ENCODE measurements at places on chromosomes 12 and 14. TPM values are rescaled to one million over a fixed set of nuclear protein-coding genes. Genes with fewer than 3 reads are reported as not detected.

- DNase-seq: no peak
Observed at GRCh38 chr14:80658733-80659132, 282.8 kb downstream of the CEP128 start.

GRCh38 chr12:6861391-6861790 is 5.9 kb upstream of the TPI1 start:
- no peak for DNase-seq

- DNase-seq: no peak
Observed at GRCh38 chr14:54355698-54356097, 41.1 kb upstream of the CDKN3 start.

- DNase-seq: no peak
Observed at GRCh38 chr14:91232603-91233002, 11.9 kb downstream of the GPR68 start.

The WDHD1 gene
- 8.0 TPM for total RNA-seq

GRCh38 chr14:22422238-22422637 is 166.8 kb downstream of the DAD1 start:
- DNase-seq: no peak

GRCh38 chr12:91555436-91556415 is 373.1 kb upstream of the DCN start:
- DNase-seq: no peak

DNA sequence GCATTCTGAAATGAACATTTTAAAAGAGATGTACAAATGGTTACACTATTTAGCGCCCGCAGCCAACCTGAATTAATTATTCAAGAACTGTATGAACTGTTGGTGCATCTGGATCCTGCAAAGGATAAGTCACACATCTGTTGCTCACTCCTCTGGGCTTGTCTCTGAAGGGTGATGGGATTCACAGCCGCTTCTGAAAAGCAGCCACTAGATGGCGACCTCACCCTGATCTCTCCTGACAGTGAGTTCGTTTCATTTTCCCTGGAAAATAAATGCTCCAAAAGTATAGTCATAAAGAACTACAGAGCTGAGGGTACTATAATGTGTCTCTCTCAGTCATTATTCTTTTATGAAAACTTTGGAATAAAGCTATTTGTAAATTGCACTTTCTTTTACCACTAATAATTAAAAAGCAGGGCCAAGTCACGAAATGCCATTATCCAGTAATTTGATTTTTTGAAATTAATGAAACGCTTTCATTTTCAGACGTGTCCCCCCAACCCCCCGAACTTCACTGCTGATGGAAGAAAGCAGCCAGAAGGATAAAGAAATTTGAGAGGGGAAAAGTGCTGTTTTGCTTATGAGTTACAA is 789.6 kb downstream of the NRXN3 start:
- DNase-seq: peak; percentile 31

GRCh38 chr12:51811203-51812202 is 37.0 kb downstream of the FIGNL2 start:
- no peak for DNase-seq

The AICDA gene
- total RNA-seq: 1.3 TPM

- DNase-seq: no peak
Observed at GRCh38 chr12:90679674-90680073, 275.3 kb downstream of the CCER1 start.

DNA sequence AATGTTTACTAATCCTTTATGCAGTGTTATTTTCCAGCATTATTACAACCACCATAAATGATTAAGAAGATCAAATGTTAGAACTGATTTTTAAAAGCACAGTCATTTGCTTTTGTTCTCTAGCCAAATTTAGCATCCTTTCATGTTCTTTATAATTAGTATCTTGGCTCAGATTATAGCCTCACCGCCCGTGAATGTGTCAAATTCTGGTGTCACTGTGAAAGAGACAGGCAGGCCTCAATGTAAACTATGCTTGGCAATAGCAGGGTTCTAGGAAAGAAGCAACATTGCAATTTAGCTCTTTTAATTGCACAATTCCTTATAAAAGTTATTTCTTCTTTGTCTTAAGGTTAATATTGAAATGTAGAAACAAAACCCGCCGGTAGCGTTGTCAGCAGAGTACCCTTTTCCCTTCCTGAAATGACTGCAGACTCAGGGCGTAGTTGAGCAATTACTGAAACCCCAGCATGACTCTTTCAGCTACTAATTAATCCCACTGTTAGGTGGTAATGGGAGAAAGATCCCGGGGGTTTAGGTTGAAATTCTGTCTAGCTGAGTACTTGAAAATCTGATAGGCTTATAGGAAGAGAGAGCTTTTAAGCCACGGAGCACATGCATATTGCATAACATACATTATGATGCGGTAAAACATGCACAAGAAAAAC is 1600.5 kb upstream of the SEL1L start:
- no peak for DNase-seq

- no peak for DNase-seq
Observed at GRCh38 chr12:11576104-11576503, 73.4 kb upstream of the ETV6 start.

The APOF gene
- not detected for total RNA-seq

The DEPDC4 gene
- total RNA-seq: 0.14 TPM

DNA sequence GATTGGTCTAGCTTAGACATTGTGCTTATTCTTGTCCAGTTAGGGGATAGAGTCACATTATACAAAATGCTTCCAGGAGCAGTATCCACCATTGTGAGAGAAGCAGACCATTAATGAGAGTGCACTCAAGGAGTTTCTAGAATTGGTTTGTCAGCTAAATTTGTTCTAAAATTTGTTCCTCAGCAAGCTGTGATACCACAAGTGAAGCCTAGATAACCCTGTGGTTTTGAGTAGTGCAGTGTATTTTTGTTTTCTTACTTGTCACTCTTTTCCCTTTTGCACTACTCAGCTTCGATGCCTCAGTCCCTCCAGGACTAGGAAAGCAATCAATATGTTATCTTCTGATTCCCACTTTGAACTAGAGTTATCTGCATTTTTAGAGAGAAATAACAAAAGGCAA is 42.5 kb upstream of the AKAP6 start:
- DNase-seq: no peak

- DNase-seq: no peak
Observed at GRCh38 chr12:124650912-124651311, 83.5 kb upstream of the NCOR2 start.

GRCh38 chr14:65361920-65362319 is 50.6 kb upstream of the FUT8 start:
- DNase-seq: no peak

- DNase-seq: no peak
Observed at GRCh38 chr12:23415180-23415579, 534.3 kb downstream of the SOX5 start.

The LRRC23 gene
- total RNA-seq: 12.8 TPM

The ACSS3 gene
- 5.5 TPM for total RNA-seq

GRCh38 chr12:119620490-119620889 is 26.9 kb downstream of the TMEM233 start:
- DNase-seq: no peak

- no peak for DNase-seq
Observed at GRCh38 chr14:72740504-72740961, 153.4 kb downstream of the DPF3 start.

DNA sequence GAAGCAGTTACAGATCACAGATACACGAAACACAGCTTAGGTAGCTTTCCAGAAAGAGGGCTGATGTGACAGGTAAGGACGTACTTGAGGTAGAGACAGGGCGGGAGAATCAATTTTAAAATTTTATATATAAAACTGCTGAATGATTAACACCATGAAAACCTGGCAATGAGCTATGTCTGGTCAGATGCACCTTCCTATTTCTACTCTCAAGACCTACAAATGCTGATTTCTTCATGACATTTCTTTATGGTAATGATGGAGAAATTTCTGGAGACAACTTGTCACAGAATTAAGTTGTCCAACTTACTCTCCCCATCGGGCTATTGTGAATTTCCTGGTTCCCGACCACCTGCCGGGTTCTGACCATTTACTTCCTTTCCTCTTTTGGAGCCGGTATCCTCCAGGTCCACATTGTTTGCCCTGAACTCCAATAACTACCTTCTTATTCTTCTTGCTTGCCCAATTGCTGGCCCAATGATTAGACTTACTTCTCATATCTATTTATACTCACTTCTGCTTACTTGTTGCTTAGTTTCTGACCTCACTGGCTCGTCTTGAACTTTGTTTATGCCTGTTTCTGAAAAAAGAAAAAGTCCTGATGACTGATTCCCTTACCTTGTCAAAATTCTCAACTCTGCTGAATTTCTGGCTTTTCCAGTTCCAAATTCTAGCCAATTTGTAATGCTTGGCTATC is 12.8 kb upstream of the ATP2B1 start:
- DNase-seq: no peak

The AKAP6 gene
- total RNA-seq: 1.3 TPM

DNA sequence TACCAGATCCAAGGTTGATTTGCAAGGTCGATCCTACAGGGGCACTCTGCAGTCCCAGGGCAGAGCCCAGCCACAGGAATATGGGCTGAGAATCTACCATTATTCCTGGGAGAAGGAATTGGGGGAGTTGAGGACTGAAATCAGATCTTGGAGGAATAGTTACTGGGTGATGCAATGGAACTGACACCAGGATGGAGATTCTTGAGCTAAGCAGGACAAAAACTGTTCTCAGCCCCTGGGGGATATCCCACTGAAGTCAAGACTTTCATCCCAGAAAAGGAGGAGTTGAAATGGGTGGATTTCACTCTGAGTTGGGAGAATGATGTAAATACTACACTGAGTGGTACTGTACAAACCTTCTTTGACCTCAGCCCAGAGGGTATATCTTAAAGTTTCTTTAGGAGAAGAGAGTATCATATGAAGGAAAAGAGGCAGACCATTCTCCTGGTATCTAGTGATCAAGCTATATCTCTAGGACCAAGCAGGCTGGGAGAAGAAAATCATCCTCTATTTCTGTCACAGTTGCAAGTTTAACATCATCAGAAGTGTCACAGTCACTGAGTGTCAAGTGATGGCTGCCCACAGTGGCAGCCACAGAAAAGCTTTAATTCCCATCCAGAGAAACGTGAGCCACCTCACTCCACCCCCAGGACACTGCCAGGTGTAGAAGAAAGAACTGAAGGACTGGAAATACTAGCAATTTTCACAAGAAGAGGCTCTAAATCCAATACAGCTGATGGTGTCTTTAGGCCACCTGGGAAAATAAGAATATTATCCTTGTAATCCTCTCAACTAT is 181.9 kb downstream of the NUAK1 start:
- no peak for DNase-seq

DNA sequence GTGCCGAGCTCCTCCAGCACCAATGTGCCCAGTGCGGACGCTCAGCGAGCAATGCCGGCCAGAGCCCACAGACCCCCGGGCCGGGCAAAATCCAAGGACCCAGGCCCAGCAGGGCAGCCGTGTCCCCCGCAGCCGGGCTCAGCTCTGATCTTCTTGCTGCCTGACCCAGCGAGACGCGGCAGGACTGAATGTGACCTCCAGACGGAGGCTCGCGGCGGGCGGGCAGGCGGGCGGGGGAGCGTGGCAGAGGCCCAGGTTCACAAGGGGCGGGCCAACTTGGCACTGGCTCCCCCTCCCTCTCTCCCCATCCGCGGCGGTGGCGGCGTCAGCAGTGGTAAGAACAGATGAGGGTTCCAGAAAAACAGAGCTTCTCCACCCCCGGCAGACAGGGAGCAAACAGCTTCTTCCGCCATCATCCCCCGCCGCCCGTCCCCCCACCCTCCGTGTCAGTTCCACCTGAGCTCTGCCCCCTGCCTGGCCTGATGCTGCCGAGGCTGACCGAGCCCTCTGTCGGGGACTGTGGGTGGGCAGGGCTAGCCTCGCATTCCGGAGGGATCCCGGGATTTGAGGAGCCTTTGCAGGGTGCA is 94.3 kb downstream of the RFLNA start:
- no peak for DNase-seq

The SLC2A14 gene
- total RNA-seq: not detected

DNA sequence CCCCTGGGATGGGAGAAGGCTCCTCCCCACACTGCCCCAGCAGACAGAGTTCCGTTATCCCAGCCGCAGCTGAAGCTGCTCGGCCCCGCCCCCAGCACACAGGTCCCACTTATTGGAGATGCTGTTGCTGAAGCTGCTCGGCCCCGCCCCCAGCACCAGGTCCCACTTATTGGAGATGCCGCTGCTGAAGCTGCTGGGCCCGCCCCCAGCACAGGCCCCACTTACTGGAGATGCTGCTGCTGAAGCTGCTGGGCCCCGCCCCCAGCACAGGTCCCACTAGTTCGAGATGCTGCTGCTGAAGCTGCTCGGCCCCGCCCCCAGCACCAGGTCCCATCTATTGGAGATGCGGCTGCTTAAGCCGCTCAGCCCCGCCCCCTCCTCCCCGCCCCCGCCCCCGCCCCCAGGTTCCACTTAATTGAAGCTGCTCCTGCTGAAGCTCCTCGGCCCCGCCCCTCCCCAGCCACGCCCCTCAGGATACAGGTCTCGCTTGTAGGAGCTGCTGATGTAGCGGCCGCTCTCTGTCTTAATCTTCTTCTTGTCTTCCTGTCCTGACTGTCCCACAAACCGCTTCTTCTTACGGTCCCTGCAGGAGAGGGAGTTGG is 12.0 kb downstream of the CFAP73 start:
- DNase-seq: no peak

GRCh38 chr14:57391517-57392195 is 1.3 kb downstream of the NAA30 start:
- no peak for DNase-seq

GRCh38 chr12:59874781-59875180 is 279.0 kb downstream of the SLC16A7 start:
- no peak for DNase-seq

DNA sequence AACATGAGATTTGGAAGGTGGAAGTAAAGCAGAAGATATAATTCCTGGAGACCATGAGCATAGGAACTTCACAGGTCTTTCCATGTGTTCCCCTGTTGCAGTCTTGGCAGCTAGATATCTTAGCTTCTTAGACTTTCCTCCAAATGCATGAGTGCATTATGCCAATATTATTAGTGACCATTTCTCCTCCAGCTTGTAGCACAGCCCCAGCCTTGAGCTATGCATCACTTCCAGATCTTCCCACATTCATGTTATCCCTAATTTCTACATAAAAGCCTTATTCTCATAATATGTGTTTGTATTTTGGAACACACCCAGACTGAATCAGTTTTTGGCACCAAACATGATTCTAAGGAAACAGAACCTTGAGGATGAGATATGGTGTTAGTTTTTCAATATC is 11.0 kb downstream of the CLEC2B start:
- DNase-seq: no peak

DNA sequence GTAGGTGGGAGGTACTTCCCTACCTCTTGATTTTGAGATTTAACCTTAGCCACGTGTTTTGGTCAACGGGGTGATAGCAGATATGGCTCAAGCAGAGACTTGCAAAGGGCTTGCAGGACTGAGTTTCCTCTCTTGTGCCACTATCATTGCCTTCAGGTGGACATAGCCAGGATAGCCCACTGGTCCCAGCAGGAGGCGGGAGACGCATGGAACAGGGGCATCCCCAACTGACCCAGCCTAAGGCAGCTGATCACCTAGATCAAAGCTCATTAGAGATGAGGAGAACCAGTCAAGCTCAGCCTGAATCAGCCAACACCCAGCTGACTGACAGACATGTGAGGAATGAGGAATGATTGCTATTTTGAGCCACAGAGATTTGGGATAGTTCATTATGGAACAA is 49.6 kb downstream of the CALM1 start:
- no peak for DNase-seq

GRCh38 chr12:30696943-30697342 is 1.3 kb upstream of the IPO8 start:
- DNase-seq: no peak

The EAPP gene
- total RNA-seq: 43.8 TPM
